Stimulated activated CD4-positive, alpha-beta T cell treated with anti-CD3 and anti-CD28 coated beads, Interleukin-15, amount 100 ng/mL, for 1 hour (primary cell): ENCODE measurements at places on chromosomes 4 and X.

- DNase-seq = no peak
These were observed 582.4 kb downstream of the FAM133A start for GRCh38 chrX:94256396-94256795.

- DNase-seq = no peak
These were observed 18.2 kb downstream of the UGT2B11 start for GRCh38 chr4:69196209-69196965.

GRCh38 chr4:81470456-81471297 is 1.0 kb downstream of the RASGEF1B start:
- DNase-seq = no peak

DNA sequence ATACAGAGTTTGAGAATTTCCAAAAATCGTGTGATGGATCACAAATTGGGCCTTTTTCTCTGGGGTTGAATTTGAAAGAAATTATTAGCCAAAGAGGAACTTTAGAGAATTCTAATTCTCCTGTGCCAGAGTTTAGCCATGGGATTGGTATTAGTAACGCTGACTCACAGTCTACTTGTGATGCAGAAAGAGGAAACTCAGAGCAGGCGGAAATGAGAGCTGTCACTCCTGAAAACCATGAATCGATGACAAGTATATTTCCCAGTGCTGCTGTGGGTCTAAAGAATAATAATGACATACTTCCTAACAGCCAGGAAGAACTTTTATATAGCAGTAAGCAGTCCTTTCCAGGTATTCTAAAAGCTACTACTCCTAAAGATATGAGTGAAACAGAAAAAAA is 64.9 kb downstream of the N4BP2 start:
- no peak for DNase-seq

DNA sequence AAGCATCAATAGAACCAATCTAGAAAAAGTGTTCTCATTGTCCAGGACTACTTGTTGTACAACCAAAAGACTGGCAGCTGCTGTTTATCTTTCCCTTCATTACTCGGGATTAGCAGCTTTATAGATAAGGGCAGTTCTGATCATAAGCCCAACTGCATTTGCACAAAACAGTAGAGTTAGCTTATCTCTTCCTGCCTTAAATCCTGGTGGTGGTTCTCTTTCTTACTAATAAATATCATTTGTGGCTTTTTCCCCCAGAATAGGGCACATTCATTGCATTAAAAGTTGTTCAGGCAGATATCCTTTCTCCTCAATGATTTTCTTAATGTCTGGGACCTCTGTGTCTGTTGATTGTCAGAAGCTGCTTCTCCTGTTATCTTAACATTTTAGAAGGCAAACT is 20.2 kb upstream of the RRAGB start:
- no peak for DNase-seq

- DNase-seq = no peak
These were observed 9.4 kb upstream of the SPP1 start for GRCh38 chr4:87966095-87966496.

DNA sequence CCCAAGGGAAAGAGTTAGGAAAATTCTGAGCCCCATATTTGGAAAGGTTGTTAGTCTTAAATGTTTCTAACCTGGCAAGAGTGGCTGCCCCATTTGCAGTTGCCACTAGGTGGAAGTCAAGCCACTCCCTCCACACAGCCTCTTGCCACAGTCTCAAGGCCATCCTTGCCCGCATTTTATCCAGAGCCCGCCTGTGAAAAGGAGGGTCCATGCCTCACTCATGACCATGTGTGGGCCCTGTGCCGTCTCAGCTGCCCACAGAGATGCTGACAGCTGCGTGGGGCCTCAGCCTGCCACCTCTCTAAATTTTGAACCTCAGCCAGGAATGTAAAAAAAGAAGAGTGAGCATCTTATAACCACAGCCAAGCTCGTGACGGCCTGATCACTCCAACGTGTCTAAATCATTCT is 201.5 kb upstream of the FAM241A start:
- no peak for DNase-seq
